NCI-H345 (cell line): ENCODE measurements at places on chromosomes 4 and X.

- DNase-seq: no peak
Measured at GRCh38 chrX:7704205-7704604, 138.8 kb upstream of the VCX start.

DNA sequence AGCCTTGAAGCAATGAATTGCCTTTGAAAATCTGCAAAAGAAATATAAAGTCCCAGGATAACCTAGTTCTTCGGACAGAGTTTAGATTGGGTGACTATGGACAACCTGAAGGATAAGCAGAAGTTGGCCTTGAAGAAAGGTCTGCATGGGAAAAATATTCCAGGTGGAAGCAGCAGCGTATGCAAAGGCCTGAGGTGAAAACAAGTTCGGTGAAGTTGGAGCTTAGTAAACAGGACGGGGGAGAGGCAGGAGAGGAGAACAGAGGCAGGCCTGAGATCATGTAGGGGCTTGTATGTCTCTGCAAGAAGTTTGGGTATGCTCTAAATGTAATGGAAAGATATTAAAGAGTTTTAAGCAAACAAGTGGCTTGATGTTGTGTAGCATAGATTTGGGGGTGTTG lies 176.0 kb downstream of the ARHGAP24 start:
- DNase-seq: no peak

GRCh38 chr4:89997171-89997704 lies 102.6 kb downstream of the MMRN1 start:
- DNase-seq: no peak

DNA sequence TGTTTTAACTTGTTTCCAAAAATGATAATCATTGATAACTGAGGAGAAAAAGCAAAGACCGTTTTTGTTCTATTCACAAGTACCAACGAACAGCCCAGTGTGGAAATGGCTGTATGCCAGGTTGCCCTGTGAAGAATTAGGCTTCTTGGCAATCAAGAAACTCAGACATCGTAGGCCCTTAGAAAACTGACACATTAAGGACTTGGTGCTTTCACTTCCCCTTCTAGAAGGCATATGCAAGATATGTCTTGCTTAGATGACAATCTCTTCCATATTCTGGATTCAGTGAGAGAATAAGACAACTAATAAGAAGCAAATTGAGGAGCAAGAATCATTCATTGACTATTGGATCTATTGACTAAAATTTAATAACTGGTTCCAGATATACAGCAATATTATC lies 56.6 kb downstream of the ANAPC10 start:
- no peak for DNase-seq

DNA sequence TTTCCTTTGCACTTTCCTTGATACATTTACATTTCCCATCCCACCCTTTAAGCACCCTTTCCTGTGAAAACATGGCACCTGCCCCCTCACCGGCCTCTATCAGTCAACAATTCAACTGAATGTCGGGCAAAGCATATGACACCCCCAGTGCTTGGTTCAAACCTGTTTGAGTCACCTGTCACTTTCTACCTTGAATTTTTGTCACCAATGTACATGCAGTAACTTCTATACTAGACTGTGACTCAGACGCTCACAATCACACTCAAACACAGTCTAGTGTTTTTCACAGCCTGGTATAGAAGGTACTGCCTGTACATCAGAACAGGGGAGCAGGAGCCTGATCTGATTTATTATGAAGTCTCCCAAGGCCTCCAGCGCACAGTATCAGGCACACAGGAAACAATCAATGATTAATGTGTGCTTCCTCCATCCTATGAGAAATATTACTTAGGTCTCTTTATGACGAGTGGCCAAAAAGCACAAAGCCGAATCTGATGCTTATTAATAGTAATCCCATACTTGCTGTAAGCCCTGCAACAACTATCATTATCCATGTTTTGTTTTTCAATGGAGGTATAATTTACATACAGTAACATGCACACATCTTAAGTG lies 49.2 kb upstream of the FAM9C start:
- DNase-seq: no peak

GRCh38 chr4:138200236-138200590 lies 41.9 kb downstream of the SLC7A11 start:
- no peak for DNase-seq

DNA sequence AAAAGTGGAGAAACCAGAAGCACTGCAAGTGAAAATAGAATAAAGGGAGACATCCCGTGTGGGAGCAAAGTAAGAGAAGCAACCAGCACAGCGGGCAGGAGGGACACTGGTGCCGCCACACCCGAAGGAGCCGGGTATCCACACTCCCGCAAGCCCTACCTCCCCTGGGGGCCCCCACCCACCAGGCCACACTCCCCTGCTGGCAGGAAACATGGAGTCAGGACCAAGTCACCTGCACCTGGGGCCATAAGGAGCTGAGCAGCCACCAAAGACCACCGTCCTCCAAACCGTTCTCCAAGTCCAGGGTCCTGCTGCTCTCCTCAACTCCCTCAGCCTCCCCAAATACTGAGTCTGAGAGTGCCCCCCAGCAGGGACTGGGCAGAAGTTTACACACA lies 30.5 kb downstream of the FGFRL1 start:
- no peak for DNase-seq
